ENCODE measurements at places on chromosomes 16 and 17. TPM values are rescaled to one million over a fixed set of nuclear protein-coding genes. Genes with fewer than 3 reads are reported as not detected.

DNA sequence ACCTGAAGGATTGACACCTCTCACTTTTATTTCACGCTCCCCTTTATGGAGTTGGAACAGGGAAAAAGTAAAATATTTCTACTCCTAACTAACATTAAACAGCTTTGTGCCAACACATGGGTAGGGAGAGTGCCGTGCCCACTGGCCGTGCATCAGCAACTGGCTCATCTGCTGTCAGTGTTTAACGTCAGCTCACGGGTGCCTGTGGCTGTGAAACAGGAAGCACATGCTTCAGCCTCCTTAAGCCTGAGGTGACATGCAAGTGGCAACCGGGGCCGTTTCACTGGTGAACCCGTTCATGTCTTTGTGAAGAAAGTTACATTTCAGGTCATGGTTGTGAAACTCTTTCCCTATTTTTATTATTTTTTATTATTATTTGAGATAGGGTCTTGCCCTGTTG lies 3.2 kb downstream of the SPG7 start:
- DNase-seq: no peak

GRCh38 chr17:58991718-58992331 lies 114.9 kb downstream of the TRIM37 start:
- DNase-seq: no peak

Gene CLEC10A
- total RNA-seq: 0.14 TPM

DNA sequence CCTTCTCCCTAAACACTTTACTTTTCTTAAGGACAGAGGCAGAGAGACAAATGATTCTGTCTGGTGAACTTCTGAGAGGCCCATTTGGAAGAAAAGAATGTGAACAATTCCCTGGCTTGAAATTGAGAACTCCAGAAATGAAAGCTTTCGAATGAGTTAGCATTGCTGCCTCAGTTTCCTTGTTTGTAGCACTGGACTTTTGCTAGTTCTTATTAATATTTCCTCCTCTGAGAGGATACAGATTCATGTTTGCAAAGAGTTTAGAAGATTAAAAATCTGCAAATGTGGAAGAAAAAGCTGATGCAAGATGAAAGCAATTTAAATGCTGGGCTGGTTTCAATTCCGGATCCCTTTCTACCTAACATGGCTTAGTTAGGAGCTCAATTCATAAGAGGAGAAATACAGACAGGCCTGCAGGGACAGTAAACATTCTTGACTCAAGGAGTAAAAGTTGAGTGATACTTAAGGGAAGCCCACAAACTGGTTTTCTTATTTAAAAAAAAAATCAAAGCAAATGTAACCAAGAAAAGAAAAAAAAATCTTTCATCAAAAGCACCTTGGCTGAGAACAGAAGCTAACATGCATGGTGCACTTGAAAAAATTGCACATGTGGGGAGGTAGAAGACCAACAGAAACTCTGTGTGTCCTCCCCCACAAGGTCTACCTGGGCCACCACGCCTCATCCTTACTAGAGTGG lies 27.1 kb downstream of the HNF1B start:
- no peak for DNase-seq

DNA sequence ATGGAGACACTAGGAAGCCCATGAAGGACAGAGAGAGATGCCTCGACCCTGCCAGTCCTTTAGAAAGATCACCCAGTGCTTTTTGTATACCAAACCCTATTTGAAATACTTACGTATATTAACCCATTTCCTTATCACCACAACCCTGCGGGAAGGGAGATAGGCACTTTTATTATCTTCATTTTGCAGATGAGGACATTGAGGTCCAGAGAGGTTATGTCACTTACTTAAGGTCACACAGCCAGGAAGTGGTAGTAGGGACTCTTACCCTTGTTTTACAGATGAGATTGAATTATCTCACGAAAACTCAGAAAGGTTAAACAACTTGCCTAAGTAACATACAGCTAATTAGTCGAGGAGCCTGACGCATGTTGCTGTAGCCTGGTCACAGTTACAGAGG lies 38.2 kb downstream of the IL4R start:
- DNase-seq: no peak

Gene MYLK3
- total RNA-seq: 0.04 TPM
